NCI-H446 treated with DMSO at 0.1 percent for 48 hours (cell line): ENCODE measurements at places on chromosomes 7 and 10.

GRCh38 chr7:127943541-127944521, 87.4 kb downstream of the LRRC4 start:
- DNase-seq: peak; percentile 70

- DNase-seq: no peak
These were observed 54.2 kb downstream of the MICALL2 start for GRCh38 chr7:1404898-1405548.

DNA sequence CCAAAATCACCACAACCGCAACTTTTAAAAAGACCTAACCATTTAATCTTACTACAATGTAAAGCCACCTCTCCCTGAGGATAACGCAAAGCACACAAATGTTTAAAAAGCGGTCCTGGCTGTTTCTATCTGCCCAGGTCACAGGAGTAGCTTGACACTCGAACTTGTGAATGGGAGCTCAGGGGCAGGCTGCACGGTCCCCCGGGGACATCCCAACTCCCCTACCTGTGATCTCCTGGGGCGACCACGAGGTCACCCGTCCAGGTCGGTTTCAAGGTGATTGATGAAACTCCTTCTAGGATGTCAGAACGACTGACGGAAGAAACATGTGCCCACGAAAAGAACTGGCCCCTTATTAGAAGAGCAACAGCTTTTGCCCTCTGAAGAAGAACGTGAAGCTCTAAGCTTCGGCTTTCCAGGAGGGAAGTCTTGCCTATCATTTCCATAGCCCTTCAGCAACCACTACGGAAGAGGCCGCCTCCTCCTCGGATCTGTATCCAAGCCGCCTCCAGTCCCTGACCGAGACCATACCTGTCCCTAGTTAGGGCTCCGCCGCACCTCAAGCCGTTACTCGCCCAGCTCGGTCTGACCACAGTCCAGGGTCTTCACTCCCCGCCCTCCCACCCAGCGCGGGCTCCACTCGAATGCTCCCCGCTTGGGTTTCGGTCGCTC, 459 bp downstream of the CYCS start:
- no peak for DNase-seq

DNA sequence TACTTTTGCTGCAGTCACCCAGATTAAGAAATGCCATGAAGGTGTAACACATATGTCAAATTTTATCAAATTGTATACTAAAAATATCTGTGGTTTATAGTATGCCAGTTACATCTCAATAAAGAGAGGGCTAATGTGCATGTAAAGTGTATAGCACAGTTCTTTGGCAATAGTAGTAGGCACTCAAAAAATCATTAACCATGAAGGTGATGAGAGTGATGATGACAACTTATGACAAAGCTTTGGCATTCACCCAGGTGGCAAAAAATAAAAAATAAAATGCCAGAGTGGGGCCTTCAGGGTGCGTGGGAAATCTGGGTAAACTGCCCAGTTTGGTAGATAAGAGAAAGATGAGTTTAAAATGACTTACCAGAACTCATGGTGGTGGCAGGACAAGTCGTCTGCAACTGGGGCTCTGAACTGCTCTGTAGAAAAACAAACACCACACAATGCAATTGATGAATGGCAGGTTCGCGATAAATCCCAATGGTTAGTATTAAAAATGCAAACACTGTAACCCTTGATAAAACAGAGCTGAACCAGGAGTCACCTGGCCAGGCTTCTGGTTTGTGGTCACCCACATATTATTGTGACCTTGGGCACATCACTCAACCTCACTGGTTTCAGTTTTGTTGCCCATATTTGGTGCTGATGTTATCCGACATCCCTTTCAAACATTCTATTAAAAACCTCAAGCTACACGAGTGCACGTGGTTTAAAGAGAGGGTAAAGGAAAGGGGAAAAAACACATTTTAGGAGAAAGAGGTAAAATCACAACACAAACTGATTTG, 120.2 kb downstream of the SORBS1 start:
- peak; percentile 16 for DNase-seq

DNA sequence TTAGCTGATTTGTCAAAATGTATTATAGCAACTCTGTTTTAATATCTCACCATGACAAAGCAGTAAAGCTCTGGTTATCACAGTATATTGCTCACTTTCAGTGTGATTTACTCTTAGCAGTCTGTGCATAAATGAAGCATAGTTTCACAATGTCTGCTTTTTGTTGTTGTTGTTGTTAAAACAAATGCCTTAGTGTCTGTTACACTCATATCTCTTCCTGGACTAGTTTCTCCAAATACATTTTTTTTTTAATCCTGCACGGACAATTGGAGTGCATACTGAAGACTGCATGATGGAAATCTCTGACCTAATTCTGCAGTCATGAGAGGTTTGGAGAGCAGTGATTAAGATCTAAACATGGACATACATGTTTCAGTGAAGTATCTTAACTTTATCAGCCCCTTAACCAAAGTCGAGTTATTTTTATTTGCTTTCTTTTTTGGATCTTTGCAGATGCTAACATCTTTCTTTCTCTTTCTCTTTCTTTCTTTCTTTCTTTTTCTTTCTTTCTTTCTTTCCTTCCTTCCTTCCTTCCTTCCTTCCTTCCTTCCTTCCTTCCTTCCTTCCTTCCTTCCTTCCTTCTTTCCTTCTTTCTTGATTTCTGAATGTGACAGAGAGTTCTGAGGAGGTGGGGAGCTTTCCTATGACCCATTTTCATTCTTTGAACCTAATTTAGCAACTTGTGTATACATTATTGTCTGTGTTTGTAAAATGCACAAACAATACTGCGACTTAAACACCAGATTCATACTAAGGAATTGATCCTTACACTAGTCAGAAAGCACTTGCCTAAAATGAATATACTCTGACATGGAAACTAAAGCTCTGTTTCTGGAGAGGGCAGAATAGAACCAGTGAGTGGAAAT, 161.5 kb upstream of the AGR3 start:
- DNase-seq: no peak

DNA sequence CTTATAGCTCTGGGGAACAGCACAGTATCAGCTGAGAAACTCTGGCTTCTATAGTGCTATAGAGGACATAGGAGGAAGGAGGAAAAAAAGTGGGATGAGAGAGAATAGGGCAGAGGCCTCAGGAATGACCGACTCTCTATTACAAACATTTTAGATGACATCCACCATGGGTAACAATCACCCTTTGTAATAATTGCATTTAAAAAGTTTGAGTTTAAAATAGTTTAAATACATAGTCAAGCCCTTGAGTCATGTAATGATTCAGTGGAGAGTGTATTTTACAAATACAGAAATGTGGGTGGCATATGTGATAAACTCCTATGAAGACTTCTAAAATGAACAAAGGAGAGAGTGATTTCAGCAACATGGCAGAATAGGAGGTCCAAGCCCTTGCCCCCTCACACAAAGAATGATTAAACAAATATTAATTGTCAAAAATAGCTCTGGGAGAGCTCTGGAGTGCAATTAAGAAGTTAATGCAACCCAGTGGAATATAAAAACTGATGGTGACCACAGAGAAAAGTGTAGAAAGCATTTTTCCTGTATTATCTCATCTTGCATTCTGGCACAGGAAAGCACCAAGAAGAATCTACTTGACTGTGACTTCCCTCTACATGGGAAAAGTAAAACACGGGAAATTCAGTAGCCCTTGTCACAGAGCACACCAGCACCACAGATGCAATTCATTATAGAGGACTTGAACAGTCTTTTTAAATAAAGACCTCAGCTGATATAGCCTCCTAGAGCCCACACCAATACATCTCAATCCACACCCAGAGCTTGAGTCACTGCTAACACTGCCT, 569.0 kb upstream of the SORCS1 start:
- no peak for DNase-seq

DNA sequence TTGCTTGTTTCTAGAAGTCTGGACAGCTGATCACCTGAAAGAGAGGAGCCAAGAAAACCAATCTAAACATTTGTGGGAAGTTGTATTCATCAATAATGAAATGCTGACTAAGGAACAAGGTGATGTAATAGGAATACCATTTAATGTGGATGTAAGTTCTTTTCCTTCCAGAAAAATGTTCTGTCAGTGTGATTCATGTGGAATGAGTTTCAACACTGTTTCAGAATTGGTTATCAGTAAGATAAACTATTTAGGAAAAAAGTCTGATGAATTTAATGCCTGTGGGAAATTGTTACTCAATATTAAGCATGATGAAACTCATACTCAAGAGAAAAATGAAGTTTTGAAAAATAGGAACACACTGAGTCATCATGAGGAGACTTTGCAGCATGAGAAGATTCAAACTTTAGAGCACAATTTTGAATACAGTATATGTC, 39.8 kb upstream of the ZNF37A start:
- no peak for DNase-seq

- DNase-seq: no peak
These were observed 95.4 kb downstream of the RAB18 start for GRCh38 chr10:27599546-27599945.

DNA sequence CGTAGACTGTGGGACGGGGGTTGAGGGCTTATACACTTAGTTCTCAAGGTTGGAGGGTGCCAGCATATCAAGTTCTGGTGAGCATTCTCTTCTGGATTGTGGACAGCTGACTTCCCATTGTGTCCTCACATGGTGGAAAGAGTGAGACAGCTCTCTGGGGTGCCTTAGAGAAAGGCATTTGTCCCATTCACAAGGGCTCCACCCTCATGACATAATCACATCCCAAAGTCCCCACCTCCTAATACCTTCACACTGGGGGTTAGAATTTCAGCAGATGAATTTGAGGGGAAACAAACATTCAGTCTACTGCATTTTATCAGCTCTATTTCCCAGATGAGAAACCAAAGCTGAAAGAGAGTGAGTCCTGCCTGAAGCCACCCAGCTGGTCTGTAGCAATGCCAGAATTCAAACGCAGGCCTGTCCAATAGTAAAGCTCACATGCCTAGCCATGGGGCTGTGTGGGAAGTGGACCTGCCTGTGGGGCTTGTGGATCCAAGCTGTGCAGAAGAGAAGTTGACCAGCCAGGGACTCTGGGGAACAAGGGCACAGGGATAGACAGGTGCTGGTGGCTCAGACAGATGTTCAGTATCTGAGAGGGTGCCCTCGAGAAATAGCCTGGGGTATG, 34.9 kb upstream of the LOXL4 start:
- no peak for DNase-seq

DNA sequence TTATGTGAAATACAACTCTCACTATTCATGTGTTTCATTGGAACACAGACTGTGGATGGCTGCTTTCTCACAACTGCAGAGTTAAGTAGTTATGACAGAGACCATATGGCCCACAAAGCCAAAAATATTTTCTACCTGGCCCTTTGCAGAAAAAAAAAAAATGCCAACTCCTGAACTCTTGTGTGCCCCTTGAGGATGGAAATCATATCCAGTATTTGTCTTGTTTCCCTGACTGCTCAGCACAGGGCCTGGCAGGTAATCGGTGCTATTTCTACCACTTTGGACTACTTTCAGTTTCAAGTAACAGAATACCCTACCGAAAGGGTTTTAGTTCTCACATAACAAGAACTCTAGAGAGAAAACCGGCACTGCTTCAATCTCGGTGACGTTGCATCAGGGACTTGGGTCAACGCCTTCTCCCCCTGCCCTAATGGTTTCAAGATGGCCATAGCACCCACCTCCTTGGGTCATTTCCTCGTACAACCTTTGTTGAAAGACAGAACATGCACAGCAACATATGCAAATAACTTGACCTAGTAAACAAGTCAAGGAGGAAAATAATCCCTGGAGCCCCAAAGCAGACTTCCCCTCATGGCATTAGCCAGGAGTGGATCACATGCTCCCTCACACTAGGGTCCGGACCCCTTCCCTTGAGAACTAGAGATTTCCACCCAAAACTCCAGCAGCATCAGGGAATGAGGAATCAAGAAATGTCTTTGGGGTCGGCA, 11.8 kb upstream of the GPNMB start:
- no peak for DNase-seq

- no peak for DNase-seq
These were observed 53.2 kb downstream of the FOXI2 start for GRCh38 chr10:127790066-127790624.

DNA sequence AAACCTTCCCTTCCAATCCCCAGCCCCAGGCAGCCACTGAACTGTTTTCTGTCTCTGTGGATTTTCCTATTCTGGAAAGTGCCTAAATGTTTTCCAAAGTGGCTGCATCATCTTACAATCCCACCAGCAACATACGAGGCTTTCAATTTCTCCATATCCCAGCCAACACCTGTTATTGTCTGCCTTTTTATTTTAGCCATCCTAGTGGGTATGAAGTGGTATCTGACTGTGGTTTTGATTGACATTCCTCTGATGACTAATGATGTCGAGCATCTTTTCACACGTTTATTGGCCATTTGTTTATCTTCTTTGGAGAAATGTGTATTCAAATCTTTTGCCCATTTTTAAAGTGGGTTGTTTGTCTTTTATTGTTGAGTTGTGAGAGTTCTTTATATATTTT, 6.2 kb upstream of the SMC3 start:
- no peak for DNase-seq

- no peak for DNase-seq
These were observed 276.5 kb upstream of the KLF6 start for GRCh38 chr10:4061441-4061951.

- DNase-seq: no peak
These were observed 10.0 kb upstream of the PCGF5 start for GRCh38 chr10:91210435-91210834.

- DNase-seq: no peak
These were observed 75.6 kb upstream of the INSIG1 start for GRCh38 chr7:155222061-155222460.

- peak; percentile 79 for DNase-seq
These were observed 24.5 kb upstream of the EEPD1 start for GRCh38 chr7:36128448-36129047.

DNA sequence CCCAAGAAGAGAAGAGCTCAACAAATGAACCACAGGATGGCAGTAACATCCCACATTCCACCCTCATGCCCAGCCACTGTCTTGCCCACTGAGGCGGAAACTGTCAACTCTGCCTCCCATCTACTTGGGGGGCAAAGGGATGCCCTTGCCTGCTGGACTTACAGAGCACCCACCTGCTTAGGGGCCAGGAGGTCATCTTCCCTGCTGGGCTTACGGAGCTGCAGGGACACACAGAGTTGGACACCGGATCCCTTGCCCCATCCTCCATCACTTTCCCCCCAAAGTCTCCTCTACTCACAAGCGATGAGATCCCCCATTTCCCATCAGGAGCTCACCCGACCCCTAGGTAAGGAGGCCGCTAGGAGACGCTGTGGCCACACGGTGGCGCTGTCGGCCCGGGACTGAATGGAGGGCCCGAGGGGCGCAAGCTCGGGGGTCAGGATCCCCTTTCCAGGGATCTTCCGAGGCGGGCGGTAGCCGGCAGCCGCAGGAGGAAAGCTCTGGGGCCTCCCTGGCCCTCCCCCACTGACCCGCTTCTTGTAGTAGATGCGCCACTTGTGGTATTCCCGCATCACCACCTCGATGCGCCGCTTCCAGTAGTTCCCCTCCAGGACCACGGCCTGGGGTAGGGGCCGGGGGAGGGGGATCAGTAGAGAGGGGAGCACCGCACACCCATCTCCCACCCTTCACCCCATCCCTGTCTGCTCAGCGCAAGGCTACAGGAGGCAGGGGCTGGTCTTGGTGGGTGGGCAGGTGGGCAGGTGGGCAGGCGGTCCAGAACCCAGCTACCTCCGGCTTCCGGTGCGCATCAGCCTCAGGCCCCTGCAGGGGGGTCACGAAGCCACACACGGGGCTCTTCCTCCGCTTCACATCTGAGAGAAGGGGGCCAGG, 17.3 kb downstream of the MLXIPL start:
- no peak for DNase-seq
